ENCODE measurements at places on chromosomes 3 and 15.

DNA sequence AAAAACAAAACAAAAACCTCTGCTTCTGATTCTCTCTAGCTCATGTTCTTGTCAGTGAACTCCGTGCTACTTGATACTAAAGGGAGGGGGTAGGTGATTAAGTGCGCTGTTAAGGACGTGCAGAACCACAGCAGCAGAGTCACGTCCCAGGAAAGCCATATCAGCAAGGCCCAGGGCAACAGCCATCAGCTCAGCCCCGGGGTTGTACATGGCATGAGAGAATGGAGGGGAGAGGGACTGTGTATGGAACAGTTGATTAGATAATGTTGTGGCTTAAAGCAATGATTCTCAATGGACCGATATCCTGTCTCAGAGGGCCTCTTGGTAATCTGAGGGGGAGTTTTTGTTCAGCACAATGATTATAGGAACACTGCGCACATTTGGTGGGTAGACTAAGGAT lies 27.6 kb downstream of the C2CD4A start:
- no peak for DNase-seq

DNA sequence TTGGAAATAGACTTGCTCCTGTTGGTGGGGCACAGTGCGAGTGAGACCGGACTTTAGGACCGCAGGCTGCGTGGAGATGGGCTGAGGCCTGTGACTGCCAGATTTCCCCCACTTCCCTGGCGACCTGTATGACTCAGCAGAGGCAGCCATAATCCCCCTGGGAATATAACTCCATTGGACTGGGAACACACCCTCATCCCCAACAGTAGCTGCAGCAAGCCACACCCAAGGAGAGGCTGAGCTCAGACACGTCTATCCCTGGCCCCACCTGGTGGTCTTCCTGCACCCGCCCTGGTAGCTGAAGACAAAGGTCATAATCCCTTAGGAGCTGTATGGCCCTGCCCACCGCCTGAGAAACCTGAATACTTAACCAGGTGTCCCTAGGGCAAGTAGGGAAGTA lies 42.6 kb downstream of the DZIP1L start:
- DNase-seq = no peak

DNA sequence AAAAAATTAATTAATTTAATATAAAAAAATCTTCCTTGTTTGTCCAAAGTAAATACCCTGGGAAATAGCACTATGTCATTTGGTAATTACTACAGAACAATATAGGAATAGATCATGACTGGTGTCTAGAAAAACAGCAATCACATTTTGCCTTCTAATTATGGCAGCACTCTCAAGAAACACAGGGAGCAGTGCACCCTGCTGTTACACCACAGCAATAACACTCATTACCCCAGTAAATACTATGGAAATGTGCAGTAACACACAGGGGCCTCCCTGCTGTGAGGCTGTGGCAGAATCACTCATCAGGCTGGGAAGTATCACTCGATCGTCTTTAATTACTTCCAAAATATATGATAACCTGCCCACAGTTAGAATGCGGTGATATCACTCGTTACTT lies 646.0 kb downstream of the TUSC7 start:
- no peak for DNase-seq

DNA sequence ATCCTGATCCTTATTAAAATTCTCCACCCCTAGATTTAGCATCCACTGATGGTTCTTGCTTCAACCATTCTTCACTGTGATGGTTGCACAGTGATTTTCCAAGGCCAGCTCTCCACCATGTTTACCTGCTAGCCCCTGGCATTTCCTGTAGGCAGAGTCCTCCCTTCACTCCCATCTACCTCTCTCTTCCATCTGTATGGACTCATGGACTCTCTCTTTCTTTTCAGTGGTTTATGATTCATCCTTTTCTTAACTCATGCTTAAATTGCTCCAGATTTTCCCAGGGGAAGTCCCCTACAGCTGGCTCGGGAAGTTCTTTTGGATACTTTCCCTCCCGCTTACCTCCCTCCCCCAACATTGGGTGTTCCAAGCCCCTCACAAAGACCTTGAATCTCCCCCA lies 18.7 kb downstream of the TGM4 start:
- no peak for DNase-seq

- DNase-seq = peak; percentile 83
Observed at GRCh38 chr15:69394556-69395282, 19.4 kb upstream of the KIF23 start.

DNA sequence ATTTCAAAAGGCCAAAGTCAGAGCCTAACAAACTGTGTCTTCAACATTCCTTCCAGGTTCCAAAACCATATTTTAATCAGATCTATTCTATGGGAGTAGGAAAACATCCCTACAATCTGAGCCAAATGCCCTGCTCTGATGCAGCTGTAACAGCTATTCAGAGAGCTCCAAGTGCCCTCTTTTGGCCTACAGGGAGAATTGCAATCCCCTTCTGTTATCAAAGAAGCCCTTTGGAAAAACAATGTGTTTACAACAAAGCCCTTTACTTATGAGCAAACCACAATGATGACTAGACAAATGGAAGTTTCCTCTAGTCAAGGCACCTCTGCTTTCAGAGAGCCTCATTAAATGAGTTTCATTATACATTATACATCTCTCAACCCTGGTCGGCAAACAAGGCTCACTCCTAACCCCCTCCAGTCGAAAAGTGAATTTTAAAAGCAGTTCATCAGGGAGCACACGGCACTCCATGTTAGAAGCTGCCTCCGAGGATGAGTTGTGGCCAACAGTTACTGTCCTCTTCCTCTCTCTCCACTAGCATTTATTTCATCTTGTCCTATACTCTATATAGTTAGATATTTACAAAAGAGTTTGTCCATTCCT lies 42.6 kb upstream of the TMCO5A start:
- no peak for DNase-seq

DNA sequence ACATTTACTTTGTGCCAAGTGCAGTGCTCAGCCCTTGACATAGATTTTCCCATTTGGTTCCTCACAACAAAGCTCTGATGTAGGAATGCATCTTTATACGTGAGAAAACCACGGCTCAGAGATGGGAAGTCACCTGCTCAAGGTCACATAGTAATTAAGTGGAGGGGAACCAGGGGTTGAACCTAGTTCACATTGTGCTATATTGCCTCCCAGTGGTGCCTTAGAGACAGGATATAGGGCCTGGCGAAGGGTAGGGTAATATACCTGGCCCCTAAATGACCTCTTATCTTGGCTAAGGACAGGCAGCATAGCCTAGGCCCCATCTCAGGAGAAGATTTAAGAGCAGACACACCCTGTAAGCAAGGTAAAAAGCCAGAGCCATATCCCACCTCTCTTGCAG lies 71.5 kb downstream of the FOXP1 start:
- DNase-seq = peak; percentile 48

GRCh38 chr15:66253418-66254088 lies at the start of gene MEGF11:
Gene MEGF11, minus strand, starts transcription at chr15:66253750. Its CDS starts 125,347 bp downstream, at chr15:66128403.
- no peak for DNase-seq

DNA sequence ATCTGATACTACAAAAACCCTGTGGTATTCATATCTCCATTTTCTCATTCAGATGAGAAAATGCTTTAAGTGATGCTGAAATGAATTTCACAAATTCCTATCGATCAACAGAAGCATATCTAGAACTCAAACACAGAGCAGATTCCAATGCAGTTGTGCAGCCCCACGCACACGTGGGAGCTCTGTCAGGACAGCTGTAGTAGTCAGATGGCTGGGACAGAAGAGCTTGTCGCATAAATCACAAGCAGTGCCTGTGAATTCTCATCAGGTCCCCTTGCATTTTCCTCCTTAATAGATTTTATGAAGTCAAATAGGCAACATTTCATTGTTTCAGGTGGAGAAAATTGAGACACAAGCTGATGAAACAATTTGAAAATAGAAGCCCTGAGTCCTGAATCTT lies 792.3 kb downstream of the AGBL1 start:
- no peak for DNase-seq

- no peak for DNase-seq
Observed at GRCh38 chr15:80635953-80636352, 59.2 kb upstream of the ABHD17C start.

DNA sequence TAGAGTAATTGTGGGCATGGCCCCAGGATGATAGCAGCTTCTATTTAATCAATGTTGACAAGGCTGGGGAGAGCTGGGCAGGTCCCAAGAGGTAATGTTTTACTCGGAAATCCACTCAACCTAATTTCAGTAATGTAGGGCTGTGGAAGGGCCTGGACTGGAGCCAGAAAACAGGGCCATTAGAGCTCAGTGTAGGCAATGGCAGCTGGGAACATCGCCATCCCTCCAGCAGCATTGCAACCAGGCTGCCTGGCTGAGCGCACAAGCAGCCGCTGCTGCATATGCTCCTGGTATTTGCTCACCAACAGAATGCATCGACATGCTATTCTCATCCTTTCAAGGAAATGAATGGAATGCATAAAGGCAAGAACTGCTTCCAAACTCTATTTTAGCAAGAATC lies 90.0 kb downstream of the GAP43 start:
- no peak for DNase-seq

DNA sequence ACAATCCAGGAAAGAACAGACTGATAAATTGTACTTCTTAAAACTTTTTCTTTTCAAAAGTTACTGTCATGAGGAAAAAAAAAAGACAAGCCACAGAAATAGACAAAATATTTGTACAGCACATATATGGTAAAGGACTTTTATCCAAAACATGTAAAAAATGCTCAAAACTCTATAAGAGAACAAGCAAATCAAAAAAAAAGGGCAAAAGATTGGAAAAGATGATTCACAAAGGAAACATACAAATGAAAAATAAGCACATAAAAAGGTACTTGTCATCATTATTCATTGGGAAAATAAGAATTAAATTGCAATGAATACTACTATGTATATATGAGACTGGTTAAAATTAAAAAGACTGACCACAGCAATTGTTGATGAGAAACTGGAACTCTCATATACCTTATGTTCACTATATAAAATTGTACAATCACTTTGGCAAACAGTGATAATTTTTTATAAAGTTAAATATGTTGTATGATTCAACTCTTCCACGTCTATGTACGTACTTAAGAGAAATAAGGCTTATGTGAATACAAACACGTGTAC lies 39.7 kb downstream of the DIPK2A start:
- DNase-seq = no peak

DNA sequence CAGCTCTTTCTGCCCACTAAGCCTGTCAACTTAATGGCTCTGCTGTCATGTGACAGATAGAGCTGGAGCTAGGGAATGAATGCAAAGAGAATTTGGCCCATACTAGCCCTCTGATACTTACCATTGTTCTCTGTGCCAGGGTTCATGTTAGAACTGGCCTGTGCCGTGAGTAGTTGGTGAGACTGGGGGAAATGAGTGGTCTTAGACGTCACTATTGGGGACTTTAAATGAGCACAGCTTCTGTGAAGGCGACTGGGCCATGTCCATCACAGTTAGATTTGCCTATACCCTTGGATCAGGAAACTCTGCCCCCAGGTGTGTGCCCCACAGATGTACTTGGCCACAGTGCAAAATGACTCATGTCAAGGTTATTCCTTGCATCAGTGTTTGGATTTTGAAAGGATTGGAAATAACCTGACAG lies 124.9 kb downstream of the PTPRG start:
- no peak for DNase-seq

- peak; percentile 64 for DNase-seq
Observed at GRCh38 chr3:125125821-125126245, 70.0 kb upstream of the HEG1 start.

DNA sequence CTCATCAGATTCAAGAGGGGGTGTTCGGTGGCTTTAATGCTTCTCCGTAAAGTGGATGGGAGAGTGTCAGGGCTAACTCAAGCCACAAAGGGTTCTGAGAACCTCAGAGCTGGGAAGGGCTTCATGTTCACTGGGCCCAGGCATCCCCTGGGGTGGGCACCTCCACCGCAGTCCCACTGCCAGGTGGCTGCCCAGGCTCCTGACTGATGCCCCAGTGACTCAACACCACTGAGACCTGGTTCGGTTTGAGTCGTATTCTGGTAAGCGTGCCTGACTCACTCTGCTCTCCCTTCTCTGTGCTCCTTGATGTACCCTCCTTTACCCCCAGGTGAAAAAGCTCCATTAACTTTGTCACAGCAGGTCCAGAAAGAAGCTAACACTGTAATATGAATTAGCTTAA lies 304.6 kb downstream of the RPLP1 start:
- peak; percentile 62 for DNase-seq

- no peak for DNase-seq
Observed at GRCh38 chr3:197007296-197007940, 22.2 kb downstream of the MELTF start.

DNA sequence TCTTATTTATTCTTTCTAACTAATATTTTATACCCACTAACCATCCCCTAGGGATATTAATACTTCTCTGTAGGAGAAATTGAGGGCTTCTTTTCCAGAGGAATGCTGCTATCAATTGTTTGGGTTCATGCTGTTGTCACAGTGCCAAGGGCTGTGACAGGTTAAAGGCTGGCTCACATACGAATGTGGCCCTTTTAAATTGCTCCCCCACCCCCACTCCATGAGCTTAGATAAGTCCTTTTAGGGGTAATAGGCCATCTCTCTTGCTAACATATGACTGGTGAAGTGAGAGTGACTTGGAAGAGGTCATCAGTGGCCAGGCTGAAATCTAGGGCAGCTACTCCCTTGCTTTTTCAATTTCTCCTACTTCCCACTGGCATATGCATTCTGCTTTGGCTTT lies 121.9 kb upstream of the DPH6 start:
- no peak for DNase-seq

- DNase-seq = no peak
Observed at GRCh38 chr3:100899440-100900091, 93.7 kb downstream of the ABI3BP start.

- no peak for DNase-seq
Observed at GRCh38 chr15:75565062-75565970, 13.8 kb downstream of the PTPN9 start.

DNA sequence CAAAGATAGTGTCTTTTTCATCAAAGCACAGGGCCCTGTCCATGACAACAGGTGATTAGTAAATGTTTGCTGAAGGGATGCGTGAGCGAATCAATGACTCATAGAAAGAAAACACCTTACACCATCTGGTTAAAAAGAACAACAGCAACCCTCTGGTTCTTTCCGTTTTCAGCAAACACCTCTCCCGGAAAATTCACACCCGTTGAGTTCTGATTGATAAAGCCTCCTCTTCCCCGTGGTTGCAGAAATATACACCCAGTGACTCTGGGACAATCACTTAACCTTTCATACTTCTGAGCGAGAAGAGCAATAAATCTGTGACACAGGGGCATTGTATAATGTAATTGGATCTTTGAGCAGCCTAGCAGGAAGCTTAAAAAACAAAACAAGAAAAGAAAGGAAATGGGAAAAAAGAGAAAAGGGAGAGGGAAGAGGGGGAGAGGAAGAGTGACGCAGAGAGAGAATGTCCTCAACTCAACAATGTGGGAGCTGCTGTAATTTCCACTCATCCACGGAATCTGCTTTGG lies 37.6 kb downstream of the ADAMTS9 start:
- DNase-seq = no peak

DNA sequence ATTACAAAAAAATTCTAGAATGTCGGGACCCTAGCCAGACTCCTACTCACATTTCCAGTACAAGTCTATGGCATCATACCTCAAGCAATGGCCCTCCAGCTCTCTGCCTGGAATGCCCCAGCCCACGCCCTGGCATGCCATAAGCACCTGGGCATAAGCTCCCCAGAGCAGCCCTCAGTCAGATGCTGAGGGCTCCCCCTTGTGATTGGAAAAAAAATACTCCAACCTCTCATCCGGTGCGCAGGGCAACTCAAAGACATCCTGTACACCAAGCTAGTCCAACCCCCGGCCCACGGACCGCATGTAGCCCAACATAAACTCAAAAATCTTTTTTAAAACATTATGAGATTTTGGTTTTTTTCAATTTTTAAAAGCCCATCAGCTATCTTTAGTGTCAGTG lies 115.4 kb downstream of the NEK10 start:
- peak; percentile 44 for DNase-seq
